ENCODE measurements at places on chromosomes 2 and 18.

- DNase-seq, result no peak
Observed at GRCh38 chr2:50840341-50841124, 191.4 kb downstream of the NRXN1 start.

DNA sequence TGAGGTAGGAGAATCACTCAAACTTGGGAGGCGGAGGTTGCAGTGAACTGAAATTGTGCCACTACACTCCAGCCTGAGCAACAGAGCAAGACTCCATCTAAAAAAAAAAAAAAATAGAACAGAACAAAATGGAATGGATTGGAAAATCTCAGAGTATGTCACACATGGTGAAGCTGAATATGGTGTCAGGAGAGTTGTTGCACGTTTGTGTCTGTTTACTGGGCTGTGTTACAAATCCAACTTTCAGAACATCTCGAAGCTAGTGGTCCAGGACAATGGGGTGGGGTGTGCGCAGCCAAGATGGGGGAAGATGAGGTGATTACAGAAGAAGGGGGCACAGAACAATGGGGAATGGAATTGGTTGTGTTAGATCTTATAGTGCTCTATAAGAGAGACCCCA lies 17.6 kb downstream of the SAG start:
- no peak for DNase-seq

DNA sequence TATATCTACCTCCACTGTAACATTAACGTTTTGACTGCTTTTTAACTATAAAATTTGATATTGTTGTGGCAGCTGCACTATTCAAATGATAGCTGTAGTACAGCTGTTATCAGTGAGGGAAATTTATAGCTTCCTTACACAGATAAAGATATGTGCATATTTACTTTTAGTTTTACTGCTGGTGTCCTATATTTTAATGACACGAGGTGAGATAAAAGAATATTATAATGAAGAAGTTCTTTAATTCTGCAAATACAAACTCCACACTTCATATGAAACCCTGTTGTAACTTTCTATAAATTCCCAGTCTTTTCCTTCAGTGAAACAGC lies 427.8 kb upstream of the ZEB2 start:
- DNase-seq, result no peak

DNA sequence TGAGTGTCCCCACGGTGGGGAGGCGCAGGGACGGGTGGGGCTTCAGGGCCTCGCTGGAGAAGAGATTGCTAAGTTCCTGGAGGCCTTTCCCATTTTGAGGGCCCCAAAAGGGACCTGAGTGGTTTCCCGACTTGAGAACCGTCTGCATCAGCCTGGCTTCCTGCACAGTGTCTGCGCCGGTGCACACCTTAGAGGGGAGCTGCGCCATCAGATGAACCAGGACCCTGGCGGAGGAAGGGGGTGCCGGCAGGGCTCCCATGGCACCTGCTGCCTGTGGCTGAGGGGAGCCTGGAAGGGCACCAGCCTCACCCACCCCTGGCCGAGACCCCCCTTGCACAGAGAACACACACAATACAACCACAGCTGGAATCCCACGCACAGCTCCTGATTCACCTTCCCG lies 465.1 kb upstream of the MYT1L start:
- DNase-seq, result no peak

DNA sequence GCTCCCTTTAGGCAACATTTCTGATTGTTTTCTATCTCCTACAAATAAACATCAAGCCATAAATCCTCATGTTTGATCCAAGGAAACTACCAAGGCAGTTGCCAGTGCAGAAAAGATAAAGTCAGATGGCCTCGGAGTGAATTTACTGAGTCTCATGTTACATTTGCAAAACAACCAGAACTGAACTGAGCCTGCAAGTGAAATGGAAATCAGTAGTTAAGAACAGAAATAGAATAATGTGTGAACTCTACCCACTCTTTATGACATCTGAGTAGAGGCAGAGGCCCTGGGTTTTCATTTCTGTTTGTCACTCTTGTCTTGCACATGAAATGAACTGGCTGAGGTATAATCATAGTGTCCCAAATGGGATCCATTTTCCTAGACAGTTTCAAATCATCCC lies 20.4 kb upstream of the DAPL1 start:
- DNase-seq, result no peak

- no peak for DNase-seq
Observed at GRCh38 chr2:27965841-27966240, 75.3 kb downstream of the BABAM2 start.

DNA sequence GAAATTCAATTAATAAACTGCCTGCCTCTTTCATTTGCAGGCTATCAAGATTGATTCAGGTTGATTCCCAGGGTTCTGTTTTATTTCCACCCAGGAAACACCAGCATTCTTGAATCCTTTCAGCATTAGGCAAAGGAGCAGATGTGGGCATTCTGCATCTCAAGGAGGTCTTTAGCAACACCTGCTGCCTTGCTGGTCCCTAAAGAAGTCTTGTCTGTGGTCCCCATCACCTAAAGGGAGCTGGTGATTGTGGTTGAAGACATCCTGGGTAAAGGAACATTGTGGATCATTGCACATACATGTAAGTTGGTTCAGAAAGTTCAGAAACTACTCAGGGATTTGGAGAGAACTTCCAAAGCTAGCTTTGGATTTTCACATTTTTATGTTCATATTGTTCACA lies 78.3 kb downstream of the EVA1A start:
- DNase-seq, result no peak

DNA sequence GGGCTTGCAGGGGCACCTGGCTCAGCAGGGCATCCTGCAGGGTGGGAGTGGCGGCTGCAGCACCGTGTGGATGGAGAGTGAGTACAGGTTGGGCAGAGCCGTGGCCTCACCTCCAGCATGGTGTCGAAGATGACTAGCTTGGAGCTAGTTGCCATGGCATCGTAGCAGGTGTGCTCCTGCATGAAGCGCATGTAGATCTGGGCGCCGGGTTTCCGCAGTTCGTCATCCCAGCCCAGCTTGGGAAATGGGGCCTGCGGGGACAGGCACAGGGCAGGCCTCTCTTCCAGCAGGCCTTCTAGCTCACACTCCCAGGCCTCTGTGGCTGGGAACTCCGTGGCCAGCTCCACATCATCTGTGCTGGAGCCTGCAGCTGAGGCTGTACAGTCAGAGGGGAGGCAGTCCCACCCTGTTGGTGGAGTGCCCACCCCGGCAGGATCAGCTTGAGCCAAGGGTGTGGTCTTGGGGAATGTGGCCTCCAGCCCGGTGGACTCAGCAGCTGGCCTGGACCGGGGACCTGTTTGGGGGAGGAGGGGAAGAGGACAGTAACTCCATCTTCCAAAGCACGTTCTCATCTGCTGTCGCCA lies 1.6 kb downstream of the PRKAG3 start:
- no peak for DNase-seq

DNA sequence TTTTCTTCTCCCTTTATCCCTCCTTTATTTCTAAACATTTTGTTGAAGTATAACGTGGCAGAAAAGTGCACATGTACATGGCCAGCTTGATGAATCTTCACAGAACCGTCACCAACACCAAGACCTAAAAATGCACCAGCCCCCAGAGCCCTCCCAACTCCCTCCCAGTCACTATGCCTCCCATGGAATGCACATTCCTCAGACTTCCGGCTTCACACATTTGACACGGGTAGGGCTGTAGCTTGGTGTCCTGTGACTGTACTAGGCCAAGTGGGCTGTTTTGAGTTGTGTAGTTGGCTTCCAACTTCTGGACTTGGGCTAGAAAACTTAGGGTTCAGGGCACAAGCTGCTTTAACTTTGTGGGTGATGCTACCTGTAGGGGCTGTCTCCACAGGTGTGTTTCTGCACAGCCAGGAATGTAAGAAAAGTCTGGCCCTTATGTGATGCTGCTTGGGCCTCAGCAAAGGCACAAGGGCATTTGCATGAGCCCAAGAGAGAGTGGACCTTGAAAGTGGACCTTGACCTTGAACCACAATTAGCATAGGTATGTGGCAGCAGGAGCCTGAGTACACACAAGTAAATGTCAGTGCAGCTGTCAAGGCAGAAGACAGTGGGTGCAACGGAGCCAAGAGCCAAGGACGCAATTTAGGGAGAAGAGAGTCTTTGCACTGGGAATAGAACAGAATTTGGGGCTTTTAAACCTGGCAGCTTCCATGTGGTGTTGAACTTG lies 78.4 kb downstream of the SEPTIN10 start:
- DNase-seq, result no peak

GRCh38 chr2:215542690-215543089 lies 106.8 kb upstream of the FN1 start:
- no peak for DNase-seq

DNA sequence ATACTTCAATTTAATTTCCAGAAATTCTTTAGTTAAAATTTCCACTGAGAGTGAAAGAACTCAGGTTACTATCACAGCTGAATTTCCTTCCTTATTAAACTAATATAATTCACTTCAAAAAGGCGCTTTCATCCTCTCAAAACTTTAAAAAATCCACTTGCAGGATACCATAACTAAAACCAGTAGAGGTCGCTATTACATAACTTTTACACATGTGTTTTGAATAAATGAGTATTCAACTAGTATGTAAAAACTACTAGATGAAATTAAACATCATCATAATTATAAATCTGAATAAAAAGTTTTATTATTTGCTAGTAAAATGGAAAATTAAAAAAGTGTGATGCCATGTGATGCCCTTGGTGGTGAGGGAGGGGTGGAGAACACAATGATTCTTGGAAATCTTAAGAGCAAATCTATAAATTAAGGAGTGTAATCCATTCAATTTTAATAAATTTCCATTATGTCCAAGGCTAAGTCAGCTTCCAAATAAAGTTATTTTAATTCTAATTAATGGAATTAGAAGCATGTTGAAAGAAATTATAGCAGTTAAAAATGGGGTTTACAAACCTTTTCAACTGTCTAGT lies 61.4 kb downstream of the SOS1 start:
- DNase-seq, result peak; percentile 31

- no peak for DNase-seq
Observed at GRCh38 chr2:212659441-212659840, 120.8 kb upstream of the ERBB4 start.

GRCh38 chr2:45178854-45179253 lies 169.6 kb upstream of the SIX2 start:
- DNase-seq, result no peak

DNA sequence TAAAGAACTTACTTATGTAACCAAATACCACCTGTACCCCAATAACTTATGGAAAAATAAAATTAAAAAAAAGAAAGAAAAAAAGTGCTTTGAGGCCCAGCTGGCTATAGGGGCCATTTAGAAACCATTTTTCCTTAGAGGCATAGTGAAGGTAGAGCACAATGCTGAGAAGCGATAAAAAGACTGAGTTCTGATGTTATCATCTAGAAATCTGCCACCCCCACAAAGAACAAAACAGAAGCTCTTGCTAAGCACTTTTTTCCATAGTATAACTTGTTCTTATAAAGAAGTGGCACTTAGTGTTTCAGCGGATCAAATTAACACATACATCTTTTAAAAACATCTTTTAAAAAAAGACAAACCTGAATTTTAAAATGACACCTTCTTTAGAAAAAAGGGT lies 51.4 kb downstream of the ICOS start:
- no peak for DNase-seq

GRCh38 chr18:21129566-21130216 lies 18.1 kb upstream of the ROCK1 start:
- DNase-seq, result peak; percentile 2

- no peak for DNase-seq
Observed at GRCh38 chr2:240919161-240919781, 13.1 kb downstream of the CROCC2 start.

- no peak for DNase-seq
Observed at GRCh38 chr2:186697536-186697935, 3.7 kb downstream of the FAM171B start.

DNA sequence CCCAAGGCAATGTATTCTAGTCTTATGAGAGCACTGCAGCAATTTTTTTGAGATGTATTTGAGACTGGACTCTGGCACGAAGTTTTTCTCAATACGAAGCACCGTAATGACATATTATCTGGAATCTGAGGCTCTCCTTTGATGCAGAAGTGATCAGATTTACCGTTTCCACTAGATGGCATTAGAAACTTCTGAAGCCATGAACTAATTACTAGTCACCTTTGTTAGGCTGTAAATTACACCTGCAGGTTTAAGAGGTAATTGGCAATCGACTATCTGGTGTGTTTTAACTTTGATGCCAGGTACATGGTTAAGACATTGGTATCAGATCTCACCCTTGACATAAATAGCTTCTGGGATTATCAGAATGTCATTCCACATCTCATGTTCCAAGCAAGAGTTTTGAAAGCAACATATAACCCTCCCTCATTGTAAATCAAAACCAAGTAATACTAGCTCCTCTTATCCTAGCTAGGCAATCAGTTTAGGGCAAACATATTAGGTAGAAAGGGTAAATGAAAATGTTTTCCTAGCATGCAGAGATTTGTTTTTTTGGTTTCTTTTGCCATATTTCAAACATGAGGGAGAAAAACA lies 254.6 kb upstream of the SPRED2 start:
- no peak for DNase-seq

DNA sequence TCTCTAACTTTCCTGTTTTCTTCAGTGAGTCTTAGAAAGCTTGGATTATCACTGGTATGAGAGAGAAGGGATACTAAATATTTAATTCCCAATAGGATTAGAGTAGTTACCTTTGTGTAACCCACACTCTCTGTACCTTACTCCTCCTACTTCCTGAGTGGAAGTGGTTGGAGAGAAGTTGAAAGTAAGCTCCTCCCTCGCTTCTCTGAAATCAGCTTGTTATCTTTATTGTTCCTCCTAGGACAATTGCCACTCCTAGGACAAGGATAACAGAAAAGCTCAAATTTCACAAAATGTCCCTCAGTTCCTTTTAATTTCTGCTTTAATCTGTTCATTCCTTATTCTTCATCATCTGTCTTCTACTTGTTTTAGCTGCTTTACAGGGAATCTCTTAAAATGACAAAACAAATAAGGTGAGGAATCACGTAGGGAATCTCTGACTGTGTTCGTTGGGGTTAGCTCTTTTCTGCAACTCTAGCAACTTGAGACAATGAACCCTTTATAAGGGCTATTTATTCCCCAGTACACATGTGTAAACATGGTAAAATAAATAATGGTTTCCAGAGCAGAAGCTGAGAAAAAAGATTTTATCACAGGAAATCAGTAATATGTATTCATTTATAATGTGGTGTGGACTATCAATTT lies 8.6 kb downstream of the ITPRID2 start:
- DNase-seq, result no peak

DNA sequence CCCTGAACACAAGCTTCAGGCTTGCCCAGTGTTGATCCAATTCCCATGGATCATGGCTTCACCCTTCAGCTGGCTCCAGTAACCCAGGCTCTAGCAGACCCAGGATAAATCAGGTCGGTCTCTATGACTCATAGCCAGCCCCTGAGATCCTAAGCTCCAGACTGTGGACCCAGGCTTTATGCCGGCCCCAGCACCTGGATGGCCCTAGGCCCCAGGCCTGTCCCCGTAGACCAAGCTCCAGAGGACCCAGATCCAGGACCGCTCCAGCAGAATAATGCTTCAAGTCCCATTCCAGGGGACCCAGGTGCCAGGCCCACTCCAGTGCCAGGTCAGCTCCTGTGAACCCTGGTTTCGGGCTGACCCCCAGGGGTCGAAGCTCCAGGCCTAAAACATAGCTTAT lies 1589.9 kb upstream of the DDX18 start:
- no peak for DNase-seq

All from bone marrow (tissue), 2 donors.